Stimulated activated CD4-positive, alpha-beta T cell treated with anti-CD3 and anti-CD28 coated beads, Interleukin-1b, Interleukin-23, amount 100 ng/mL, for 4 hours (primary cell): ENCODE measurements at places on chromosomes 16 and 17.

- DNase-seq: no peak
Observed at GRCh38 chr17:71978435-71978834, 142.4 kb upstream of the SOX9 start.

DNA sequence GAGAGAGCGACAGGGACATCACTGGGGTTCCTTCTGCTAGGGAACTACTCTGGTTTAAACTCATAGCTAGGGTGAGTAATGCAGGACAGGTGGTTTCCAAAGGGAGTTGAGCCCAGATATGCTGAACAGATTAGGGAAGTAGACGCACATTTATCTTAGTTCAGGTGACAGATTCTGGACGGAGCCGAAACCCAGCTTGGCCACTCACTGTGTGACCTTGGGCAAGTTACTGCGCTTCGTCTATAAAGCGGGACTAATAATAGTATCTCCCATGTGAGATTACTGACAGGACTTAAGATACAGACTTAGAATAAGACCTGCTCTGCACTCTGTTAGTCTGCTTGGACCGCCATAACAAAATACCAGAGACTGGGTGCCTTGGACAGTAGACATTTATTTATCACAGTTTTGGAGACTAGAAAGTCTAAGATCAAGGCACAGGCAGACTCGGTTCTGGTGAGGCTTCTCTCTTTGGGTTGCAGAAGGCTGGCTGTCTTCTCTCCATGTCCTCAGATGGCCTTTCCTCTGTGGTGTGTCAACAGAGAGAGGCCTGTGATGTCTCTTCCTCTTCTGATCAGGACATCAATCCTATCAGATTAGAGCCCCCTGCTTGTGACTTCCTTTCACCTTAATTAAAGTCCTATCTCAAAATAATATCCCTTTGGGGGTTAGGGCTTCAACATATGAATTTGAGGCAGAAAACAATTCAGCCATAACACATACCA, 12.1 kb downstream of the SCNN1G start:
- no peak for DNase-seq

GRCh38 chr16:15031179-15031578, 24.7 kb downstream of the NTAN1 start:
- DNase-seq: no peak

DNA sequence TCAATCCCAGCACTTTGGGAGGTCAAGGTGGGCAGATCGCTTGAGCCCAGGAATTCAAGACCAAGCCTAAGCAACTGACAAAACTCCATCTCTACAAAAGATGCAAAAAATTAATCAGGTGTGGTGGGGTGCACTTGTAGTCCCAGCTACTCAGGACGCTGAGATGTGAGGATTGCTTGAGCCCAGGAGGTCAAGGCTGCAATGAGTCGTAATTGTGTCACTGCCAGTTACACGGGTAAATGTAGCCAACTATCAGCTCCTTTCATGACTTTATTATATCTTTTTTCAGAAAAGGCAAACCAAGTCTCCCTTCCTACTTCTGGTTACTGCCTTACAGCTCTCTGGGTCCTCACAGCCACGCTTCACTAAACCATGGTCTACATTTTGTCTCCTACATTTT, 4.0 kb downstream of the SDF2 start:
- no peak for DNase-seq

- DNase-seq: no peak
Observed at GRCh38 chr16:64363039-64363438, 758.8 kb downstream of the CDH11 start.

DNA sequence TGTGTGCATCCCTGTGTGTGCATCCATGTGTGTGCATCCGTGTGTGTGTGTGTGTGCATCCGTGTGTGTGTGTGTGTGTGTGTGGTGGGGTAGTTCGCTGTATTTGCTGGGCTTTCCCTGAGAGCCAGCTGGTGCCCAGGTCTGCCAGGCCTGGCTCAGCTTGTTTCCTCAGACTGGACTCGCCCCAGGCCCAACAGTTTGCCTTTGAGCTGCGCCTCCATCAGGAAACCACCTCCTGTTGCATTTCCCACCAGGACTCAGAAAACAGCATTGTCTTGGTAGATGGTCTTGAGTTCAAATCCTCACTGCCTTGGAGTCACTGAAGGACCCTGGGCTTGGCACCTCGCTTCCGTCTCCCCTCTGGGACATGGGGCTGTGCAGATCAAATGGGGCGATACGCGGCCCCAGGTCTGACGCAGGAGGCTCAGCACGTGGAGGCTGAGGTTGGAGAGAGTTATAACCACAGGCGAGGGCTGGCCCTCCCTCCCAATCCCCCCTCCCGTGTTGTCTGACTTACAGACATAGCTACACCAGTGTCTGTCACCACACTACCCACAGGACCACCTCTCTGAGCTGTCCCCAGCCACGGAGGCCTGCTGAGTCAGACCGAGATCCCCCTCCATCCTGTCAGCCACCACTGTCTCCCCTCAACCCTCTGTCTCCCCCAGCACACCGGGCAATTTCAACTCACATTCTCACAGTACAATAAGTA, 4.7 kb downstream of the ITGAE start:
- DNase-seq: no peak

DNA sequence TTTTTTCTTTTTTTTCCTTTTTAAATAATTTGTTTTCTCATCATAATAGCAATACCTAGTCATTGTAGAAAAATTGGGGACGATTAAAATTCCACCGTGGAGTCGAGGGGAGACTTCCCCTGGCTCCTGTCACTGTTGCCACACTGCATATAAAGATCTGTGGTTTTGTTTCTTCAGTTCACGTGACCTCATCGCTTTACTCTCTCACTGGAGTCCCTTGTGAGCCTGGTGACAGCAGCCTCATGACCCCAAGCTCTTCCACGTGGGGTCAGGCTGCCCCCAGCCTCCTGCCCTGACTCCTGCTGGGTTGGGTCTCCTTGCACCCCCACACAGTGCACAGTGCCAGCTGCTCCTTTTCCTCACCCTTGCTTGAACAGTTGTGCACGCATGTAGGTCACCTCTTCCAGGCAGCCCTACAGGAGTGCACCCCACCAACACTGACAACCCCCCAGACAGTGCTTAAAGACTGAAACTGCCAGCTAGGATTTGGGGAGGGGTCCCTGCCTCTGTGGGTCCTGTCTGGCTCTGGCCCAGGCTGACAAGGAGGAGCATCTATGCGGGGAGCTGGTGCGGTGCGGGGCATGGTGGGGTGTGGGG, 7.3 kb upstream of the METRNL start:
- DNase-seq: no peak

GRCh38 chr17:44981221-44981968, 13.3 kb upstream of the C1QL1 start:
- no peak for DNase-seq

DNA sequence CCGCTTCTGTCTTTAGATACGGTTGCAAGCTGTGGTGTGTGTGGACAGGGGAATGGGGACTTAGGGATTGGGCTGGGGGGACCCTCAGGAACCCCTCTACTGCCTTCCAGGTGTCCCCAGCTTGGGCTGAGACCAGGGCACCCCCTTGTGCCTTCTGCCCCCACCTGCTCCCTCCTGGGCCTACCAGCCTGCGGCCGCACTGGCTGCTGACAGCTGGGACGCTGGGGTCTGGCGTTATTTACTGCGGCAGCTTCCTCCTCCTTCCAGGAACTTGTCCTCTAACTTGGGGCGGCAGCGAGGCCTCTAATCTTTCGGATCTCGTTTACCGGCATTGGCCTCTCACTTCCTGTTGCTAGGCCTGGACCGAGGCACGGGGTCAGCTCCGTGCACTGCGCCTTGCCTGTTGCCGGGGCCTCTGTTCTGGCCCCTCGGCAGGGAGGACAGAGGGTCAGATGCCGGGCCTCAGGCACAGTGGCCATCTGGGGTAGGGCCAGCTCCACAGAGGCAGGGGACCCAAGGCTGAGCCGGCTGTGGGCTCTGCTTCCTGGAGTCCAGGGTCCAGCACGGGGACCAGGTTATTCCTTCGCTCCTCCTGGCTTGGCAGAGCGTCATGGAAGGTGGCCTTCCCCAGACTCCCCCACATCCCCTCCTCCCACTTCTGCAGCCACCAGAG, 31.8 kb downstream of the TMEM235 start:
- DNase-seq: no peak
